ENCODE measurements at places on chromosomes 6 and 20. TPM values are rescaled to one million over a fixed set of nuclear protein-coding genes. Genes with fewer than 3 reads are reported as not detected.
A peak's percentile ranks its signal among the peaks of the same experiment; 100 is the strongest.

- DNase-seq = peak; percentile 73
These were observed 119.9 kb downstream of the SULF2 start for GRCh38 chr20:47665221-47665991.

The PRDM13 gene
- total RNA-seq = not detected

DNA sequence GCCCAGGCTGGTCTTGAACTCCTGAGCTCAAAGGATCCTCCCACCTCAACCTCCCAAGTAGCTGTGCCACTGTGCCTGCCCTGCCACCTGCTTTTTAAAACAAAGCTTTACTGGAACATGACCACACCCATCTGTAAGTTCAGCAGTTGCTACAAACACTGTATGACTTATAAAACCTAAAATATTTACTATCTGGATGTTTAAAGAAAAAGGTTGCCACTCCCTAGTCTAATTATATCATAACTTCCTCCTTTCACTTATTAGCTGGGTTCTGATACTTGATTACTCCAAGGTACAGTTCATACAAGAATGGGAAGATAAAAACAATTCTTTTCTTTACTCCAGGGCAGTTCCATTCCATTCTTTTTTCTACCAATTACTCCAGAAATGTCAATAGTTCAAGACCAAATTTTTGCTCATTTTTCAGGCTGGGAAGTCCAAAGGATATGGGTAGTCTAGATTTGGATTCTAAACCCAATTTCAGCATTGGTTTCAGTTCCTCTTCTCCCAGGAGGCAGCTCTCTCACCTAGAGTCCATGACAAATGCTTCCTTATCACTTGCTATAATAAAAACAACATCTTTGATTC lies 63.1 kb downstream of the SEC63 start:
- peak; percentile 20 for DNase-seq

- DNase-seq = no peak
These were observed 3.6 kb downstream of the DOP1A start for GRCh38 chr6:83071023-83071422.

- no peak for DNase-seq
These were observed 192.6 kb upstream of the RAB32 start for GRCh38 chr6:146351018-146351417.

The SLC22A16 gene
- not detected for total RNA-seq

- DNase-seq = no peak
These were observed 65.0 kb downstream of the EPM2A start for GRCh38 chr6:145670311-145670710.

The CST2 gene
- total RNA-seq = not detected

The PRL gene
- not detected for total RNA-seq

GRCh38 chr6:12369781-12370262 lies 79.7 kb downstream of the EDN1 start:
- DNase-seq = no peak

The HLA-DMB gene
- total RNA-seq = 0.92 TPM

The FAM162B gene
- not detected for total RNA-seq

- DNase-seq = no peak
These were observed 294.4 kb downstream of the KCNQ5 start for GRCh38 chr6:72916298-72916697.

- DNase-seq = peak; percentile 69
These were observed 690 bp downstream of the IFNGR1 start for GRCh38 chr6:137218473-137218916.

GRCh38 chr6:38974389-38975151 lies 74.0 kb upstream of the GLP1R start:
- no peak for DNase-seq

GRCh38 chr6:115767931-115768330 lies 292.8 kb downstream of the FRK start:
- no peak for DNase-seq

GRCh38 chr6:45626087-45626891 lies 248.6 kb upstream of the SUPT3H start:
- DNase-seq = peak; percentile 84

- DNase-seq = peak; percentile 87
These were observed 8.9 kb downstream of the PTPRK start for GRCh38 chr6:128511506-128511905.

DNA sequence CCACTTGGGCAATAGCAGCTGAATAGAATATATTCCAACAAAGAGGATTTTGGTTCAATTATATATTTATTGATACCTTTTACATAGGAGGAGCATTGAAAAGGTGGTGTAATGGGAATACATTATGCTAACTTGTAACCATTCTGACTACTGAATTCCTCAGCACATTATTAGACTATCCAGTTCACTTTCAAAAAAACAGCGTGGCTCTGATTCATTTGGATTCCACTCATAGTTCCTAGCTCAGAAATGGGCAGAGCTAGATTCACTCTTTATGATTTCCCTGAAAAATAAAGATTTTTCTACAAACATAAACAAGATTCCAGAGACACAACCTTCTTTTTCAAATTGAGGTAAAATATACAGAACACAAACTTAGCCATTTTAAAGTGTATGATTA lies 9.2 kb upstream of the TRERF1 start:
- DNase-seq = peak; percentile 12

The PLCB4 gene
- 3.1 TPM for total RNA-seq

The PANK2 gene
- total RNA-seq = 35.4 TPM

The TMC2 gene
- not detected for total RNA-seq

GRCh38 chr6:141301779-141302178 lies 830.9 kb upstream of the GJE1 start:
- no peak for DNase-seq

The MACROD2 gene
- 0.68 TPM for total RNA-seq

The TAAR6 gene
- total RNA-seq = not detected

DNA sequence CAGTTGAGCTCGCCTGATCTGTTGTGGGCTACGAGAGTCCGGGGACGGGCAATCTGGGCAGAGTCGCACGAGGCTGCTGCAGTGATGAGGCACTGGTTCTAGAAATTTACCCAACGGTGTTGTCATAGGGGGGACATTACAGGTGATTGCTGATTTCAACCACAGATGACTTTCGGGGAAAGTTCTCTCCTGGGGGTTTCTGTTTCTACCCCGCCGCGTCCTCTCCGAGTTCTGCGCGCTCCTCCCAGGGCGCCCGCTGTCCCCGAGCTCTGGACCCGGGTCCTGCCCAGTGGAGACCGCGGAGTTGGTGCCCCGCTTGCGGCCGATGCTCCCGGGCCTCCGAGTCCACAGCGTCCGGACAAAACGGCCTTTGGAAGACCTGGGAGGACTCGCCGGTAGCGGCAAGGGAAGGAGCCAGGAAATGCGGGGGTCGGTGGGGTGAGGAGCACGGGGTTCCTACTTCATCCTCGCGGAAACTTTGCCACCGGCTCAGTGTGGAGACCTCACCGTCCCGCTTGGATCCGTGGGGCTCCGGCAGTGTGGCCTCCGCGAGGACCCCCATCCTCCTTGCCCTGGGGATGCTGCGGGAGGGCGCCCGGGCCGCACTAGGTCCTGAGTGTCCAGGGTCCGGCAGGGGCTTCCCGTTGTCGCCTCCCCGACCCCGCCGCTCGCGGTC lies 12.3 kb upstream of the RAET1L start:
- no peak for DNase-seq

The BANF2 gene
- total RNA-seq = not detected

DNA sequence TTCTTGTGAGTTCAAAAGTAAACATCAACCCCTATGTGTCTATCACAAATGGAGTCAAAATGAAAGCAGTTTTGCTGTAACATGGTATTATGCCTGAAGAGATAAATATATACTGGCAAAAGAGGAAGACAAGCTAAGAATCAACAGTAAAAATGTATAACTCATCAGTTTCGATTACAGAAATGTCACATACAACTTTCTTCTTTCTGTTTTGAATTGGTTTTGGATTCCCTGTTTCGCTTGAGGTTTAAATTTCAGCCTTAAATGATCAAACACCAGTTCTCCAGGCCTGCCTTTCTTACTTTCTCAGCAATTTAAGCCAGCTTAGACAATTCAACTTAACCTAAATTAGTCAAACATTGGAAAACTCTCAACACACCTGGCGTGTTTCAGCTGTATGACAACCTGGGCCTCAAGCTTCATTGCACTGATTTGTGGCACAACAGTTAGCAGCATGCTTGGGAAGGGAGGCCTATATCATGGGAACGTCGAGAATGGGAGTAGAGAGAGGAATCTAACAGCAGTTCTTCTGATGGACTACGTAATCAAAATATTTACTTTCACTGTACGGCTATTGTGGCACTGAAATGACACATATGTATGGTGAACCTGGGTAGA lies 51.9 kb upstream of the MARCKS start:
- DNase-seq = no peak

- DNase-seq = no peak
These were observed 106.9 kb upstream of the CCDC28A start for GRCh38 chr6:138666636-138667035.

GRCh38 chr6:161216616-161217205 lies 57.1 kb downstream of the AGPAT4 start:
- DNase-seq = no peak

The SLC17A1 gene
- not detected for total RNA-seq

DNA sequence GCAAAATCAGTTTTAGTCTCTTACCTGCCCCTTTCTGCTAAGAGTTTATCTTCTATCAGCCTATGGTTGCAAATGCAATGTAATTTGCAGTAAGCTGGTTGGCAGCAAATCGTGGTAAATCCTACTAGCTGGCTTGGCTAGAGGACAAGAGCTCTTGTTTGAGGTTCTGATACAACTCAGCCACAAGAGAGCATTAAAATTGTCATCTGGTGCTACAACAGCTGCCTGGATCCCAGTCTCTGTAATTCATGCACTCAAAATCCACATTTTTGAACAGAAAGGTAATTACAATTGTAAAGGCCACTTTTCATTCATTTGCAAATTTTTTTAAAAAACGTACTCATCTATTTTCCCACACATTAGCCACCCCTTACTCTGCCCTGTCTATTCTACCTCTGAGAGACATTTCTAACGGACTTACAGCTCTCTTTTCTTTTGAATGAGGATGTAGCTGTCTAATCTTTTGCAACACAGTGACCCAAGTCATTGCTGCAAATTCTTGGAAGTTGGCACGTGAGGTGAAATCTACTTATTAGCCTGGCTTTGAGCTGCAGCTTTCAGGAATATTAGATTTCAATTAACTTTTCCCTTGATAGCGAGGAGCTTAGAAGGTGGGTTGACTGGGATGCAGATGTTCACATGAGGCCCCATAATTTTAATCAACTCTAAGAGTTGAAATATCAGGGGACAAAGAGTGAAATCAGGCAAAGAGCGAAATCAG lies 54.0 kb upstream of the FAM184A start:
- DNase-seq = no peak

The CCN6 gene
- 0.11 TPM for total RNA-seq

DNA sequence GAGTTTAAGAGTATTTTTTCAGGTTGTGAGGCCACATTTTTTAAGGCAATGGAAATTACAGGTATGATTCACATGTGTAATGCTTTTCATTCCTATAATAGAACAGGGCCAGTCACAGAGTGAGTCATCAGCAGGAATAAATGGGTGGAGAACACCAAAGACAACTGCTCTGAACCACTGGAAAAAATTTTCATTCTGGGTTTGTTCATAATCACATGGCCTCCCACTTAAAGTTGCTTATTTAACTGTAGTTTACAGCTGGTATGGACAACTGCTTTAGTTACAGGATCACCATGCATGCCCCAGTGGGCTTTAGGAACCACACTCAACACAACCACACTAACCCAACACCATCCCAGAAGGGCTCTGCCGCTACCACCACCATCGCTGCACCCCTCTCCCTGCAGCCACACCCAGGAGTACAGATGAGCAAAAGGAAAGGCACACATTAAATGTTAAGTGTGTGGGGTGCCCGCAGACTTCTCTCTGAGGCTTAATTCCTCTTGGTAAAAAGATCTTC lies 107.0 kb upstream of the DST start:
- DNase-seq = peak; percentile 96

GRCh38 chr6:139369068-139369467 lies 5.4 kb downstream of the CITED2 start:
- DNase-seq = no peak

DNA sequence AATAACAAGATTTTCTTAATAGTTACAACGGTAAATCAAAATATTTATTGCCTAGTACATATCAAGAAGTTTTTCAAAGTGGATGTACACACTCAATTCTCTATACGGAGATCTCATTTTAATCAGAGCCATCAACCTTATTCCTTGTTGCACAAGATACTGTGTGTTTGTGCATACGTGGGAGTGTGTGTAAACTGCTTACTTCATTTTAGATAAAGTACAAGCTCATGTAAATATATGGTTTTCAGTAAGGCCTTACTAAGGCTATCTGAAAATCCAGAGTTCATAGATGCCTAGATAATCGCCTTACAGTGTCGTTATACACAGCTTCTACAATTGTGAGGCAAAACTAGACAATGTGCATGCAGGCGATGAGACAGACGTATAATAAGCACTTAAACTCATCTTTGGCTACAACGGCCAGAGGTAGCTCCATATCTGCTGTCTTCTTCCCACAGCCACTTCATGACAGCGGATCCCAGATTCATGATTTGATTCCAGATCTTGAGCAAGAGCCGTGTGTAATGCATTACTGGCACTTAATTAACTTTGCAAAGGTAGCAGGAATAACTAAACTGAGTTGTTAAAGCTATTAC lies 2.5 kb downstream of the PERP start:
- no peak for DNase-seq

GRCh38 chr6:28588666-28589065 lies 63.0 kb downstream of the GPX5 start:
- DNase-seq = peak; percentile 4

The PFDN4 gene
- 53.2 TPM for total RNA-seq

DNA sequence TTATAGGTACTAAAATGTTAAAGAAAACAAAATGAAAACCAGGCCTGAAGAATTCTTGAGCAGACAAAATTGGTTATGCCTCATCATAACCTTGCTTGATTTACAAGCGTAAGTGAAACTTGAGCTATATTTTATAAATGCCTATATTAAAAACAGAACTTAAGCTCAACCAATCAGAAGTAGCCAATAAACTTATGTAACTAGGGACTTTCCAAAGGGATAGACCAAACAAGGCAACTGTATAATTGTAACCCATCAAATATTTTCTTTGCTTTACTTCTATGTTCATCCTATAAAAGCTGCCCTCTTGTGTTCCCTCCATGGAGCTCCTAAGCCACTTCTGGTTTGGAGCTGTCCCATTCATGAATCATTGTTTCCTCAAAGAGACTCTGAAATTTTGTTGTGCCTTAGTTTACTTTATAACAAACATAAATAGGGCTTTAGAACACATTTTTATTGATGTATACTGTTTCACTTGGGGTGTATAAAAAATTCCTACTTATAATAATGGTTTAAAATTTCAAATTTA lies 101.6 kb upstream of the CARMIL1 start:
- no peak for DNase-seq

DNA sequence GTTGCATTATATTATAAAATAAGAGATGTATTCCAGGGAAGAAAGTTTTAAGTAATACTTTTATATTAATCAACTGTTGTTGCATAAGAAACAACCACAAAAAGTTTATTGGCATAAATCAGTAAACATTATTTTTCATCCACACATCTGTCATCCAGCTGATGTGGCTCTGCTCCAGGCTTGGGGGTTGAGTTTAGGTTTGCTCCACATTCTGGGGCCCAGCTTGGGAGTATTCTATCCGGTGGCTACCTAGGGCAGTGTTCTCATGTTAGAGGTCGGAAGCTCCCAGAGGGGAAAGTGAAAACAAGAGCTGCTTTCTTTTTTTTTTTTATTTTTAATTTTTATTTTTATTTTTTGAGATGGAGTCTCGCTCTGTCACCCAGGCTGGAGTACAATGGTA lies 728.4 kb upstream of the FLRT3 start:
- no peak for DNase-seq
